ENCODE measurements at places on chromosomes 4 and X.

GRCh38 chr4:94758141-94758699 is 465 bp downstream of the BMPR1B start:
- DNase-seq = no peak

GRCh38 chr4:53273726-53274125 is 92.1 kb downstream of the SCFD2 start:
- DNase-seq = no peak

GRCh38 chr4:37338972-37339371 is 94.4 kb downstream of the NWD2 start:
- DNase-seq = no peak

- DNase-seq = peak; percentile 13
Measured at GRCh38 chr4:79917246-79917645, 155.8 kb downstream of the ANTXR2 start.

DNA sequence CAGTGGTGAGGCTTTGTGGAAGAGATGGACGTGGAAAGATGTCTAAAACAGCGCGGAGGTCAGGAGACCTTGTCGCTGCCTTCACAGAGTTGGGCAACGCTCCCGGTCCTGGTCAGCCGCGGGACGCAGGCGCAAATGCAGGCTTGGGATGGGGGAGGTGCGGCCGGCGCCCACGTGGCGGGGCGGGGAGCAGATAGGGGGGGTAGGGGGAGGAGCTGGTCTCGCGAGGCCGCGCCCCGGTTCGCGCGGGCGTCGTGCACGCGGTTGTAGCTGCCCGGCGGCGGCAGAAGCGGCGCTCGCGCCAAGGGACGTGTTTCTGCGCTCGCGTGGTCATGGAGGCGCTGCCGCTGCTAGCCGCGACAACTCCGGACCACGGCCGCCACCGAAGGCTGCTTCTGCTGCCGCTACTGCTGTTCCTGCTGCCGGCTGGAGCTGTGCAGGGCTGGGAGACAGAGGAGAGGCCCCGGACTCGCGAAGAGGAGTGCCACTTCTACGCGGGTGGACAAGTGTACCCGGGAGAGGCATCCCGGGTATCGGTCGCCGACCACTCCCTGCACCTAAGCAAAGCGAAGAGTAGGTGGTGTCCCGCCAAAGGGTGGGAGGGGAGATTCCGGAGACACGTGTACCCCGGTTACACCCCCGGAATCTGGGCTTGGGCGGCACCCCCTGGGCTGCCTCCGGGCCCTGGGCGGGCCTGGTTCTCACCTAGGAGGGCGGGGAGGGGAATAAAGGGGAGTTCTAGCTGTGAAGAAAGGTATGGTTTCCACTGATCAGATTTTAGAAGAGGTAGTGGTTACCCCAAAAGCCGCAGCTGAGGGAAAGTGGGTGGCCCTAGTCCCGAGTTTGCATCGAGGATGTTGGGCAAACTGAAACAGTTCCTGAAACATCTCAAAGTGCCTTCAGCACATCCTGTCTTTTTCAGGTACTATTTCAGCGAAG is at the start of gene PRDX4:
Gene PRDX4 (plus strand): TSS at position 255 of the 939 bp plus-strand sequence. CDS start 78 bp downstream, at position 333.
- peak; percentile 49 for DNase-seq

DNA sequence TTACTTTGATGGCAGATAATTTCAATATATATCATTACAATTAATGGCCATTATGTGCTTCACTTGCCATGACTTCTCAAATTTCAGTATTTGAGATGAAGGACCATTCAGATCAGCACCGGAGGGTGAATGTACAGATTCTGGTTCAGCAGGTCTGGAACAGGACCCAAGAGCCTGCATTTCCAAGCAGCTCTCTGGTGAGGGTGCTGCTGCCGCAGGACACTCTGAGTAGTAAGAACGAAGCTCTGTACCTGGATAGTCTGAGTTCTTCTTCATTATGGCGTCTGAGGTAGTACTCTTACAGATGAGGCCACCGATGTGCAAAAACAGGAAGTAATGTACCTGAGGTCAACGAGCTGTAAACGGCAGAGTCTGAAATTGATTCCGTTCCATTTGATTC is 228.2 kb downstream of the FBXW7 start:
- no peak for DNase-seq

DNA sequence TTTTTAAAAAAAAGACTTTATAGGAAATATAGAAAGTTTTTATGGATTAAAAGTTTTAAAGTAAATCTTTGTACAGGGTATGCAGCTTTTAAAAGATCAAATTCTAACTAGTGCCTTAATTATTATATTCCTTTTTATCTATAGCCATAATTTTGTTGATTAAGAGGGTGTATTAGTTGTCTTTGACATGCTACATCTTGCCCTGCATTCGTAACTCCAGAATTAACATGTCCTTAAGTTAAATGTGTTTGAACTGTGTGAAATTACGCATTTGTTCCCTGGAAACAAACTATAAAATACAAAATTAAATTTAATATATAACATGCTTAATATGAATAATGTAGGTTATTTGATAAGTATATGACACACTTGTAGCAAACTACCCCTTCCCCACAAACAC is 66.3 kb downstream of the PTPN13 start:
- no peak for DNase-seq

- DNase-seq = no peak
Measured at GRCh38 chrX:135480076-135480475, 40.4 kb upstream of the INTS6L start.

GRCh38 chr4:38925492-38926413 is 58.1 kb downstream of the FAM114A1 start:
- DNase-seq = no peak

- no peak for DNase-seq
Measured at GRCh38 chr4:166049036-166049435, 176.0 kb downstream of the TLL1 start.

GRCh38 chrX:9542761-9543111 is 77.9 kb downstream of the TBL1X start:
- no peak for DNase-seq

GRCh38 chr4:73311428-73311827 is 52.8 kb upstream of the ANKRD17 start:
- DNase-seq = no peak

- DNase-seq = no peak
Measured at GRCh38 chr4:98664959-98665358, 6.5 kb upstream of the TSPAN5 start.

GRCh38 chrX:41352329-41352838 is 18.4 kb downstream of the DDX3X start:
- DNase-seq = no peak

DNA sequence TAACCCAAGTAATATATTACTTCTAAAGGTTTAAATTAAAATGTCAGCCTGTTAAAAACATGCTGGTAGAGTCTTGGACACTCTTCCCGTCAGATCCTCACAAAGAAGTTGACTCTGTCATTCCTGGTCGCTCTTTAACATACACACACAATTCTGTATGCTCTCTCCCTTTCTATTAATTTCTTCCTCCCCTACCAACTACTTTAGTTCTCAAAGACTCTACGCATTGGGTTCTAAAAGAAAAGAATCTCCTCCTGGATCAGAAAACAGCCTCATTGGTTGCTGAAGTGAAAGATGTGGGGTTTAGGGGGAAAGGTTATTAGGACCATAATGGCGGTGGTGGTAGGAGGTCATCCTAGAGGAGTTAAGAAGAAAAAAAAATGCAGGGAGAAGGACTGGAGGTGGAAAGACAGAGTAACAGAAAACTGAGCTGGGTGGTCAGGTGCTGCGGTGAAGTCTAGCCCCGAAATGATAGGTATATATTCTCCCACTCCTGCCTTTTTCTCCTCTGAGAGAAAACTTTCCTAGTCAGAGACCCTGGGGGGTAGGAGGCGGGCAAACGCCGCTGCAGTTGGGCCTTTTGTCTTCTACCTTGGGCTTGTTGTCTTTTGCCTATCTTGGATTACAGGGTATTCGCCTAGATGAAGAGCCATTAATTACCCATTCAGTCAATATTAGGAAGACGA is 5.2 kb upstream of the PITX2 start:
- DNase-seq = no peak

DNA sequence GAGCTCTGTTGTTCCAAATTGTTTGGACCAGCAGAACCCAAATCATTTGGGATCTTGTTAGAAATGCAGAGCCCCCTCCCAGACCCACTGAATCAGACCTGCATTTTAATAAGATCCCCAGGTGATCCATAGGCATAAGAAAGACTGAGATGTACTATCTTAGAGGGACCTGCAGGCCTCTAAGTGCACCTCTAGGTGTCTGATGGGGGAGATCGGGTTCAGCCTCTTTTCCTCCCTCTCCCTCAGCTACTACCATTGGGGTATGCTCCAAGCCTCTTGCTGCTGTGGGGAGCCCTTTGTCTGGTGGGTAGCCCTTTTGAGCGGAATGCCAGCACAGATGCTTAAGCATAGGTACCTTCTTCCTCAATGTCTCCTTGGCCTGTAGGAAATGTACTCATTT is 63.8 kb upstream of the RPS6KA3 start:
- no peak for DNase-seq

GRCh38 chrX:108537005-108537404 is 97.4 kb downstream of the COL4A5 start:
- no peak for DNase-seq

DNA sequence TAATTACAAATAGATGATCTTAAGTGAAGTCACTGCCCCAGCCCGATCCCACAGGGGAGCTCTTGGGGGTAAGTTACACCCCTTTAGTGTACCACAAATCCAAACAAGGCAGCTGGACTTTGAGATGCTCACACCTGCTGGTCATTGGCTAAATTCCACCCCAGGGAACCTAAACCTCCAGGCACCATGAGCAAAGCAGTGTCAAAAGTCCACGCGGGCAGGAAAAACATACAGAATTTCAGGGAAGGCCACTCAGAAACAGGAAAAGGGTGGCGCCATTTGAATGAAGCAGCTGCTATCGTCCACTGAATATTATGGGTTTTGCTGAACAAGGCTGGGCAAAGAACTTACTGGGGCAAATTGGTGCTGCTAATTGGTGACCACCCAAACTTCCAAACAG is 30.9 kb downstream of the SUPT20HL1 start:
- no peak for DNase-seq

- peak; percentile 66 for DNase-seq
Measured at GRCh38 chr4:10457255-10457801, at the start of gene ZNF518B. ZNF518B (minus strand) TSS chr4:10457426; CDS start chr4:10446328, 11,098 bp downstream.

DNA sequence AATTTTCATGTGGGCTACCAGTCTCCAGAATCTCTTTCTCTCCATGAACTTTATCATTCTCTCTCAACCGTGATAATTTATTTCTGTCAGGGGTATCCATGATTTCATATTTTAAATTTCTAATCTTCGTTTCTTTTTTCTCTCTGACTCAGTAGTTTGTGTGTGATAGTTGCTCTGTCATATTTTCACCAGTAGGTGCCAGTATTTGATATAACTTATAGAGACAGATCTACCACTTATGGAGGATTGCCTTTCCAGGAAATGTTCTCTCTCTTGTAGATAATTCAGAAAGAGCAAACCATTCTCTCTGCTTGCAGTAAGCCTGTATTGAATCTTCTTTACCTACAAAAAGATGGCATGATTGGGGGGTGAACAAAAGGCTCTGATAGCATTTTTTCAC is 79.3 kb upstream of the DYNLT3 start:
- no peak for DNase-seq

- no peak for DNase-seq
Measured at GRCh38 chr4:26870576-26871262, 10.1 kb downstream of the STIM2 start.

DNA sequence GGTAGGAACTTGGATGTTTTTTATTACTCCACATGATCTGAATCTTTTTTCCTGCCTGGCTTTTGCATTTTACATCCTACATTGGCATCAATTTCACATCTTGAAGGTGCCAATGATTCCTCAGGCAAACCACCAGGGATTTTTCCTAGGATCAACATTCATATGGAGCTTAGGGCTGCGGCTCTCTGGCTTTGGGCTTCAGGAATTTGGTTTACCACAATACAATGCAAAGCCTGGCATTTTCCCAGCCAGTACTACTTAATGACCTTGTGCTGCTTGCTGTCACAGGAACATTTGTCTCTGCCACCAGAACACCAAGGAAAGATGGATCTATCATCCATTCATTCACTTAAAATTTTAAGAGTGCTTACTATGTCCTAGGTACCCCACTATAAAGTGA is 180.7 kb downstream of the PDGFC start:
- DNase-seq = no peak

GRCh38 chr4:104815665-104816064 is 321.0 kb upstream of the CXXC4 start:
- no peak for DNase-seq

GRCh38 chr4:68070302-68070701 is 59.4 kb downstream of the TMPRSS11F start:
- DNase-seq = no peak

- DNase-seq = no peak
Measured at GRCh38 chr4:9845791-9846493, 64.5 kb downstream of the DRD5 start.

- no peak for DNase-seq
Measured at GRCh38 chr4:78481180-78481579, 70.4 kb upstream of the ANXA3 start.

- DNase-seq = no peak
Measured at GRCh38 chrX:48179691-48180090, 16.9 kb downstream of the SSX5 start.

DNA sequence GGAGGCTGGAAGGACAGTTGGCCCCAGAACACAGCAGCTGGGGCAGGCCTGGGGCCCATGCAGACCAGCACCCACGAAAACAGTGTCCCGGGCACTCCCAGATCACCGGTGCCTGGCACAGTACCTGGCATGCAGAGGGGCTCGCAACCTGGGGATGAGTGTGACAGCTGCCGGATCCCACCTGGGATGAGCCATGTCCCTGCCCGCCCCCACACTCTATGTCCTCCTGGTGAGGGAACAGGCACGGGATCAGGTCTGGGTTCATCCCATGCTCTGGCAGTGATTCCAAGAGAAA is 22.8 kb upstream of the PPP2R2C start:
- DNase-seq = no peak

- no peak for DNase-seq
Measured at GRCh38 chr4:9812501-9813340, 31.3 kb downstream of the DRD5 start.

DNA sequence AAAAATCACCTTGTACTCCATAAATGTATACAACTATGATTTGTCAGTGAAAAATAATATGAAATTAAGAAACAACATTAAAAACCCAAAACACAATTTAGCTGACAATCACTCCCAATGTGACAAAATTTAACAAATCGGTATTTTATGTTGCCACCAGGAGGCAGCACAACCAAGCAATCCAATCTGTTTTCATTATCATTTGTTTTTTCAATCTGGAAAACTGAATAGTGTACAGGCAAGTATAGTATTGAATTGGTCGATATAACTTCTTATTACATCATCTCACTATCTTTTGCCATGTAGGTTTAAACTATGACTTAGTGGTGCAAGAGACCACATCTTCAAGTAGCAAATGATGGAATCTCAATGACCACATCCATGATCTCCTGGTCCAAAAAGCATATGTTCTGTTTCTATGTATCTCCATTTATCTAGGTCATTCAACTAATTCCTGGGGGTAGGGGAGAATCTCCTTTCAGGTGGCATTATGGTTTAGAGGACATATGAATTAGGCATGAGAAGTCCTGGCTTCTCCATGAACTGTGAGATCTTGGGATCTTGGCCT is 112.9 kb upstream of the AGA start:
- DNase-seq = no peak

GRCh38 chr4:1061056-1061700 is 49.8 kb downstream of the FGFRL1 start:
- no peak for DNase-seq

- no peak for DNase-seq
Measured at GRCh38 chr4:179626687-179627086, 2184.4 kb upstream of the AGA start.

GRCh38 chr4:123984886-123985285 is 588.3 kb downstream of the SPRY1 start:
- DNase-seq = no peak

- no peak for DNase-seq
Measured at GRCh38 chr4:26082565-26082964, 168.5 kb downstream of the SMIM20 start.

Data from stimulated activated CD8-positive, alpha-beta memory T cell treated with anti-CD3 and anti-CD28 coated beads, Interleukin-7, amount 100 ng/mL, for 1 hour (primary cell).